Activated CD4-positive, alpha-beta T cell treated with anti-CD3 and anti-CD28 coated beads, Interleukin-2, amount 10 ng/mL, durations not matched to agents 24 days and 14 days (primary cell): ENCODE measurements at places on chromosomes 7 and 10. TPM values are rescaled to one million over a fixed set of nuclear protein-coding genes. Genes with fewer than 3 reads are reported as not detected.

THSD7A gene
- total RNA-seq, result not detected in 2 replicates

SLC16A12 gene
- total RNA-seq, result not detected in 2 replicates

ELN gene
- total RNA-seq, result not detected in 2 replicates

CNNM2 gene
- total RNA-seq, result 5.6 and 6.7 TPM in 2 replicates

AHR gene
- 28.2 and 30.7 TPM in 2 replicates for total RNA-seq

ZNF727 gene
- total RNA-seq, result not detected in 2 replicates

DMBT1 gene
- not detected in 2 replicates for total RNA-seq

FERD3L gene
- total RNA-seq, result not detected in 2 replicates

USP6NL gene
- total RNA-seq, result 0.83 and 0.84 TPM in 2 replicates

PDLIM1 gene
- 3.1 and 3.2 TPM in 2 replicates for total RNA-seq

OR9A2 gene
- not detected in 2 replicates for total RNA-seq

METTL27 gene
- 1.3 and 1.9 TPM in 2 replicates for total RNA-seq

GJC3 gene
- 0.36 TPM in 1 of 2 replicates, not detected in the other for total RNA-seq

CCDC126 gene
- total RNA-seq, result 6.2 and 8.1 TPM in 2 replicates

COL1A2 gene
- 6.0 and 6.5 TPM in 2 replicates for total RNA-seq

CACNB2 gene
- total RNA-seq, result not detected in 2 replicates

SLC39A12 gene
- total RNA-seq, result not detected in 2 replicates

SLC26A5 gene
- not detected in 2 replicates for total RNA-seq

UTF1 gene
- total RNA-seq, result 0.17 and 0.19 TPM in 2 replicates

SLC13A1 gene
- total RNA-seq, result not detected in 2 replicates
